ENCODE measurements at places on chromosomes 7 and 10. TPM values are rescaled to one million over a fixed set of nuclear protein-coding genes. Genes with fewer than 3 reads are reported as not detected.

The ELN gene
- 1,484 TPM for total RNA-seq

The NPVF gene
- total RNA-seq = not detected

The CREB5 gene
- 44.4 TPM for total RNA-seq

DNA sequence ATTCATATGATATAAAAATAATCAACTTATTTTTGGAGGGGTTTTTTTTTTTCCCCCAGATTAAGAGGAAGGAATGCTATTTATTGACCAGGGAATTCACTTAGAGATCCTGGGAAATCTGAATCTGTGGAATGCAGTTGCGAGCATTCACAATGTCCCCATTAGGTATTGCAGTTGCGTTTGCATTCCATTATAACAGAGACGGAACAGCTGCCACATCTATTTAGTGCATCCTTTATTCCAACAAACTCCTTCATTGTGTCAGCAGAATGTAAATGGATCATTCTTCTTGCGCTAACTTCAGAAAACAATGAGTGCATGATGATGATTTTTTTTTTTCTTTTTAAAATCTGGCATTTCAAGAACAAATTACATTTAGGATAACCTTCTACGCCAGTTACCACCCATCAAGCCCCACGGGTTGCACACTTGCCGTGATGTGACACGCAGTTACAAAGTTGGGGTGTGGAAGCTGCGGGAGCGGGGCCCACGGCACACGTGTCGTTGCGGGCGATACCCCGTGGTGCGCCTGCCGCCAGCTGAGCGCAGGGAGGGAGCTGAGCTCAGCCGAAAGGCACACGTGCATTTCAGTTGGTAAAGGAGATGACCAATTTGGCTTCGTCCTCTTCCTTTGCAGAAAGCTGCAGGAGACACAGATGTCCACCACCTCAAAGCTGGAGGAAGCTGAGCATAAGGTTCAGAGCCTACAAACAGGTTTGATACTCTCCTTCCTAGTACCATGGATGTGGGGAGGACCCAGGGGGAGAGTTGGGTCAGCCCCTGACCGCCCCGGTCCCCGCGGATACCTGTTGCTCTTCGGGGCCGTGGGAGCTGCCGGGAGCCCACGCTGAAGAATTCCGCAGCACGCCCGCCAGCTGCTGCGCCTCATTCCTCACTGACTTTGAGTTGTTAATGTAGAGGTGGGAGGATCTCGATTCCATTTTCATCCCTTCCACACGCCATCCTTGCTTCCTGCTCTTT is 175.3 kb upstream of the SH2B2 start:
- H3K27me3 ChIP-seq = no peaks in the 10 kb centered on the region
- H3K36me3 ChIP-seq = peaks cover 11% of the 10 kb centered on the region
- DNase-seq = no peak
- no peak overlapping the region for H3K27ac ChIP-seq

- H3K4me1 ChIP-seq = no peaks in the 10 kb centered on the region
- H3K27ac ChIP-seq = no peak overlapping the region
- no peak for DNase-seq
- H3K4me3 ChIP-seq = no peak overlapping the region
- H3K36me3 ChIP-seq = no peaks in the 10 kb centered on the region
Observed at GRCh38 chr10:132265890-132266496, 41.8 kb downstream of the STK32C start.

- H3K36me3 ChIP-seq = no peaks in the 10 kb centered on the region
- no peak overlapping the region for H3K27ac ChIP-seq
- no peaks in the 10 kb centered on the region for H3K27me3 ChIP-seq
- H3K4me1 ChIP-seq = peaks cover 4% of the 10 kb centered on the region
- peak overlapping the region; percentile 77 for H3K4me3 ChIP-seq
Observed at GRCh38 chr10:102460836-102461186, 9.5 kb upstream of the C10orf95 start.

- H3K4me1 ChIP-seq = no peaks in the 10 kb centered on the region
- no peak overlapping the region for H3K27ac ChIP-seq
- no peaks in the 10 kb centered on the region for H3K36me3 ChIP-seq
- H3K4me3 ChIP-seq = no peak overlapping the region
- H3K27me3 ChIP-seq = no peaks in the 10 kb centered on the region
- no peak for DNase-seq
Observed at GRCh38 chr10:9147475-9147874, 1093.0 kb downstream of the GATA3 start.

DNA sequence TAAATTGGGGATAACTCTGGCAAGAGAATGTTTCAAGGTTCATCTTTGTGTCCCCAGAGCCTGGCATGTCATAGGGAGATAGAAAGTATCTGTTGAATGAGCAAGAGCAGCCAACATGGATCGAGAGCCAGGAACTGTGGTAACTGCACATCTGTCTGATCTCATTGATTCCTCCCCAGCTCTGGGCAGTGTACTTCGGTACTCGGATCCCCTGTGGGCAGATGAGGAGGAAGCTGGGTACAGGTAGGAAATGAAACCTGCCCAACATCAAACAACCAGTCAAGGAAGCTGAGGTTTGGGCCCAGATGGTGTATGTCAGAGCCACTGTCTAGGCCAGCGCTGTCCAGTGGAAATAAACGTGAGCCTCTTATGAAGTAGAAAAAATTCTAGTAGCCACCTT is 76.4 kb downstream of the GRK5 start:
- H3K27me3 ChIP-seq = no peaks in the 10 kb centered on the region
- DNase-seq = no peak
- H3K27ac ChIP-seq = peak overlapping the region; percentile 22
- peaks cover 95% of the 10 kb centered on the region for H3K4me1 ChIP-seq
- H3K4me3 ChIP-seq = no peak overlapping the region

DNA sequence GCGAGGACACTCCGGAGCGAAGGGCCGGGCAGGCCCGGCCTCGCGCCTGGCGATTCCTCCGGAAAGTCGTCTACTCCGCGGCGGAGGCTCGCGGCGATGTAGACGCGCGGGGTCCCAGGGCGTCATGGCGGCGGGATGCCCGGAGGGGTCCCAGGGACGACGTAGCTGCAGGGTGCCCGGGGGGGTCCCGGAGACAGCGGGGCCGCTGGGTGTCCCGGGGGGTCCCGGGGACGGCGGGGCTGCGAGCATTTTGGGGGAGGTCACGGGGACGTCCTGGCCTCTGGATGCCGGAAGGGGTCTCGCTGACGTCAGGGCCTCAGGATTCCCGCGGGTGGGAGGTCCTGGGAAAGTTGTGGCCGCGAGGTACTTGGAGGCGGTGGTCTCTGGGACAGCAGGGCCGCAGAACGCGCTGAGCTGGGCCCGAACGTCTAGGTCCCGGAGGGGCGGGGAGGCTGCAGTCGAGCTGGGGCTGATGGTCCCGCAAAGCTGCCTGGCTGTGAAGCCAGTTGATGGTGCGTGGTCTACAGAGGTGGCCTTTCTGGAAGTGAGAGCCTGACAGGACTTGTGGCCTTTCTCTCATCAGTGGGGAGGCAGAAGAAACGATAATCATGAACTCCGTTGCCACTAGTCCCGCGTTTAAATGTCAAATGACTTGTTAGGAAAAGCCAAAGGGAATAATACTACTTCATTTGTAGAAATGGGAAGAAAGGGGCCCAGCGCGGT is 637 bp downstream of the HSPA14 start:
- no peak for DNase-seq
- H3K36me3 ChIP-seq = peaks cover 19% of the 10 kb centered on the region

GRCh38 chr10:58266826-58267712 is 625 bp downstream of the IPMK start:
- peaks cover 8% of the 10 kb centered on the region for H3K4me1 ChIP-seq
- no peaks in the 10 kb centered on the region for H3K27me3 ChIP-seq
- no peaks in the 10 kb centered on the region for H3K36me3 ChIP-seq
- peak overlapping the region; percentile 92 for H3K27ac ChIP-seq
- H3K4me3 ChIP-seq = peak overlapping the region; percentile 88

DNA sequence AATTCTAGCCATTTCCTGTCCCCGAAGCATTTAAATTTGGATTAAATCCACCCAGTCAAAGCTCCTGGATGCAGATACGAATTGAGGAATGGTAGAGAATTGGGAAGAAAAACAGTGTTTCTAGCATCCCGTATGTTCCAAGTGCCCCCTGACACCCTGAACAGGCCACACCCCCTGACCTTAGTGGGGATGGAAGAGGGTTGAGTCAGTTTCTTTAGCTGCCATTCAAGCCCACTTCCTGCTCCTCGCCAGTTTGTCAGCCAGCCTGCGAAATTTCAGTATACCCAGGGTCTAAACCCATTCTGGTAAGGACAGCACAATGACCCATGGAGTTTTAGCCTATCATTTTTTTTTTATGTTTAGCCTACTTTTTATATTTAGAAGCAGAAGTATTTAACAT is 101.1 kb downstream of the PKD1L1 start:
- no peak overlapping the region for H3K27ac ChIP-seq
- no peak for DNase-seq
- no peaks in the 10 kb centered on the region for H3K4me1 ChIP-seq
- no peak overlapping the region for H3K4me3 ChIP-seq
- H3K27me3 ChIP-seq = no peaks in the 10 kb centered on the region
- H3K36me3 ChIP-seq = no peaks in the 10 kb centered on the region

- H3K27ac ChIP-seq = no peak overlapping the region
- H3K36me3 ChIP-seq = peaks cover 17% of the 10 kb centered on the region
- H3K4me3 ChIP-seq = no peak overlapping the region
- no peak for DNase-seq
Observed at GRCh38 chr10:13690281-13690825, 103.6 kb downstream of the PRPF18 start.

GRCh38 chr7:155508376-155509358 is 37.7 kb downstream of the CNPY1 start:
- peaks cover 20% of the 10 kb centered on the region for H3K27me3 ChIP-seq
- no peak for DNase-seq
- H3K36me3 ChIP-seq = no peaks in the 10 kb centered on the region
- H3K27ac ChIP-seq = no peak overlapping the region
- no peaks in the 10 kb centered on the region for H3K4me1 ChIP-seq

DNA sequence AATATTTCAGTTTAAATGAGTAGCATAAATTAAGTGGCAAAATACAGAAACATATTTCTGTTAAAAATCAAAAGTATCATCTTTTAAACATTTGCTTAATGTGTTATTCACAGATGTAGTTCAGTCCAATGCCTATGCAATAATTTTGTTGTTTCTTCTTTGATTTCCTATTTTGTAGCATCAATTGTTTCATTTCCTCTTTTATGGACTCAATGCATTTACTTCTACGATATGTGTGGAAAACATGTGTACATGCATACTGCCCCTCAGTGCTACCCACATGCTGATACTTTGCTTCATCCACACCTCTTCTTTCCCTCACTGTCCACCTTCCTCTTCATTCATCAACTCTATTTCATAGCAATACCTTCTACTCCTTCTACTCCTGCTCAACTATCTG is 108.1 kb downstream of the PTN start:
- no peaks in the 10 kb centered on the region for H3K36me3 ChIP-seq
- H3K4me3 ChIP-seq = no peak overlapping the region
- no peak overlapping the region for H3K27ac ChIP-seq
- DNase-seq = no peak

GRCh38 chr10:16423599-16423998 is 13.2 kb upstream of the PTER start:
- DNase-seq = no peak
- H3K27ac ChIP-seq = no peak overlapping the region
- no peak overlapping the region for H3K4me3 ChIP-seq
- no peaks in the 10 kb centered on the region for H3K36me3 ChIP-seq
- H3K4me1 ChIP-seq = no peaks in the 10 kb centered on the region
